ENCODE measurements at places on chromosomes 12 and 14.

DNA sequence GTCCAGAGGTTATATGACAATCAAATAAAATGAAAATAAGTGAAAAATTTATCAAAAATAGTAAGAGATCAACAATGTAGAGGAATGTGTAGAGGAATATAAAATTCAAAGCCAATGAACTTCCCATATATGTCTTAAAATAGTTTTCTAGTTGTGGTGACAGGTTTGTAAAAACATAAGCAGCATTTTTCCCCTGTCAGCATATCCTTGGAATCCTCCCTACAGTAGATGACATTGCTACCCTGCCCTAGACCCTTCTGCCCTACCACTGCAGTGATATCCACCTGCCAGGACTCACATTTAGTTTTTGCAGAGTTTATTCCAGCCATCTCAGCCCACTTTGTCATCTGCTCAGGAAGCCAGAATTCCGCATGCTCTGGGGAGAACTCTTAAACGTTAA, 842.0 kb downstream of the RPS29 start:
- DNase-seq: no peak

GRCh38 chr12:52204095-52204930, 12.5 kb upstream of the KRT80 start:
- no peak for DNase-seq

GRCh38 chr14:95363468-95363954, 43.8 kb upstream of the CLMN start:
- no peak for DNase-seq

- no peak for DNase-seq
These were observed 101.0 kb downstream of the NUAK1 start for GRCh38 chr12:106037524-106038298.

DNA sequence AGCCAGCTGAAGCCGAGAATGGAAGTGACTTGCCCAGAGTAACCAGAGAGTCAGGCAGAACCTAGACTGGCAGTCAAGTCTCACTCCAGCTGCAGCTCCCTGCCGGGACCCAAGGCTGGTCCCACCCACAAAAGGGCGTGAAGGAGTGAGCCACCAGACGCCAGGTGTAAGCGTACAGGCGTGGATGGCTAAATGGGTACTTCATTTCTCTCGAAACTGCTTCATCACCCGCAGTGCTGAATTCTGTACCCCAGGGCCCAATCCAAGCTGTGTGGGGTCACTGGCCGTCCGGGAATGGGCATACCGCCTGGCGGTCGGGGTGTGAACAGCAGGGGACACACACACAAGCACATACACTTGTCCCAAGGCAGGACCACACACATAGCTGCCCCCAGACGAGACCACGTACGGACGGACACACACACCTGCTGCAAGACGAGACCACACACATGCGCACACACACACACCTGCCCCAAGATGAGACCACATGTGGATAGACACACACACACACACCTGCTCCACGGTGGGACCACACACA, 34.8 kb downstream of the DEGS2 start:
- DNase-seq: no peak

GRCh38 chr12:100539202-100539601, 34.3 kb upstream of the GAS2L3 start:
- DNase-seq: no peak

GRCh38 chr12:1966561-1967226, 37.6 kb downstream of the DCP1B start:
- DNase-seq: no peak

Measured in stimulated activated CD8-positive, alpha-beta memory T cell treated with anti-CD3 and anti-CD28 coated beads, Interleukin-15, amount 100 ng/mL, for 24 hours (primary cell).